Stimulated activated CD4-positive, alpha-beta T cell treated with anti-CD3 and anti-CD28 coated beads, Interleukin-4, amount 100 ng/mL, for 48 hours (primary cell): ENCODE measurements at places on chromosomes 5 and 9.

DNA sequence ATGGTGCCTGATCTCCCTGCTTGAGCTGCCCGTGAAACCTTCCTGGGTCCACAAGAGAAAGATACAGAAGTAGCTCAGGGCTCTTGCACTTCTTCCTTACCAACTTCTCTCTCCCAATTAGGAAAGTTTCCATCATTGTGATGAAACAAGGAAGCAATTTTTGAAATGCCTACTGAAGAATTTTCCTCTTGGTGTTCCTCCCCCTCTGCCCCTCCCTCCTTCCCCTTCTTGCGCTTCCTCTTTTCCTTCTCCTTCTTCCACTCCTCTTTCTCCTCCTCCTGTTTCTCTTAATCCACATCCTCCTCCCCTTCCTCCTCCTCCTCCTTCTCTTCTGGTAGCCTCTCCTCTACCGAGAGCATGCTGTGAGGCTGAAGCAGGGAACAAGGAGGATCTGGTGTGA, 36.3 kb upstream of the OTULINL start:
- DNase-seq: no peak

GRCh38 chr5:57680686-57681085, 198.1 kb upstream of the ACTBL2 start:
- DNase-seq: no peak

GRCh38 chr5:169549453-169550100, 34.0 kb upstream of the SPDL1 start:
- no peak for DNase-seq

DNA sequence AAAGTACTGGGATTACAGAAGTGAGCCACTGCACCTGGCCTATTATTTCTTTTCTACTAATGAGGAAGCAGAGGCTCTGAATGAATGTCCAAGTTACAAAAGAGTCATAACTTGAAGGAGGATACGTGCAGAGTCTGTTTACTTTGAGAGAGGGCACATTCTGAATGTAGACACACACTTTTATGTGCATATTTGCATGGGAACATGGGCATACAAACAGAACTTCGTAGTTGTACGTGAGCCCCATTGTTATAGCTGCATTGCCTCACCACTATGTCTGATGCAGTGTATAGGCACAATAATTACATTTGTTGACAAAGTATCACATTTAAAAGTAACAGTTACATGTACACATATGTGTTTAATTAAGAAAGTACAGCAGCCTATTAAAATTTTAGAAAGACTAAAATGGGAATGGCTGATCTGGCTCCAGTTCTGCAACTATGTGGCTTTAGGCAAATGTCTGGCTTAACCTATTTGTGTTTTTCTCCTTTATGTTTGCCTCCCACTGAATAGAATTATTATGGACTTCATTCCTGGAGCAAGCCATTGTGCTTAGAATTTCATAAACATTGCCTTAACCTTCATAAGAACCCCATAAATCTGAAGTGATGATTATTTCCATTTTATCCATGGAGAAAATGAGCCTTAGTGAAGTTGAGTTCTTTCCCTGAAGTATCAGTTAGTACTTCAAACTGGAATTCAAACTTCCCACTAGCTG, 3.0 kb upstream of the DPYSL3 start:
- no peak for DNase-seq

DNA sequence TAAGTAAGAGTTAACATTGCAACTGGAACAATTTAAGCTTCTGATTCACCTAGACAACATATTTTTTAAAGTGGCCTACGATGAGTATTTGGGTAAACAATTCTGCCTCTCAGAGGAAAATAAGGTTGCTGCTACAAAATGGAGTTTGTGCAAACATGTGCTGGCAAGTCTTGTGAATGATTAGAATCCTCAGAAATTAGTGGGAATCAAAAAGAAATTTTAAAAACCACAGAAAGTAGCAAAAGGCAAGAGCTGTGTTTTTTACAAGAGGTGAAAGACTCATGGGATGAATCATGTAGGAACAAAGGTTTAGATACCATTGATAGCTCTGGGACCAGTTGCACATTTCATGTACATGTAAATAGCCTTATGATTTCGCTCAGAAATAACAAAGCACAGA, 561.6 kb downstream of the TAF11L14 start:
- DNase-seq: no peak

DNA sequence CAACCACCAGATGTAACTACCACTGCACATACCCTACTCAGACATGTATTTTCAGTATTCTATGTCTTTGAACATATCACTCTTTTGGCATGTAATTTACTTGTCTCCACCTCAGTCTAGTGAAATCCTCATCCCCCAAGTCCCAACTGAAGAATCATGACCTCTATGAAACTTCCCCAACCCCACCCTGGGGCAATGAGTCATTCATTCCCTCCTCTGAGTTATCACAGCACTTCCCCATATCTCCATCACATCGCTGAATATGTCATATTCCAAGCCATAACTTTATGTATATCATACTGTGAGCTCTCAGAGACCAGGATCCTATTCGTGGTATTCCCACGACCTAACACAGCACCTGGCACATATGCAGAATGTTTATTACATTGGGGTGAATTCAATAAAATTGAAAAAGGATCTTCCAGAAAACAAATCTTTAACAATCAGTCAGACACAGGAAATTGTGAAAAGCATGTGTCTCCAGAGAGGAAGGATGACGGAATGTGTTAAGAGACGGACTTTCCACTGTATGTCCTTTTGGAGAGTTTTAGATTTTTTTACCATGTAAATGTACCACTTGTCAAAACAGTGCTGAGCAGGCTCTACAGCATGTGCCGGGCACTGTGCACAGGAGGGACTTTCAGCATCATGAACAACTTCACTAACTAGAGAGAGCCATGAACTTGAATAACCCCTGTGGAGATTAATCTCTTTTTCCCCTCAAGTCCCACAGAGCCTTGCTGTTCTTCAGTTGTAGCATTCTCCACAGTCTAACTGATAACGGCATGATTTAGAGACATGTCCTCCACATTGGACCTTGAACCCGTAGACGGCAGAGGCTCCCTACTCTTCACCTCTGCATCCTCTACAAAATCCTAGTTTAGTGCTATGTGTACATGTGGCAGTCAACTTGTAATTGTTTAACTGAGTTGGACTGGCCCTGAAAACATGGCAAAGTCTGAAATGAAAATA, 213.5 kb downstream of the GLIS3 start:
- DNase-seq: no peak

DNA sequence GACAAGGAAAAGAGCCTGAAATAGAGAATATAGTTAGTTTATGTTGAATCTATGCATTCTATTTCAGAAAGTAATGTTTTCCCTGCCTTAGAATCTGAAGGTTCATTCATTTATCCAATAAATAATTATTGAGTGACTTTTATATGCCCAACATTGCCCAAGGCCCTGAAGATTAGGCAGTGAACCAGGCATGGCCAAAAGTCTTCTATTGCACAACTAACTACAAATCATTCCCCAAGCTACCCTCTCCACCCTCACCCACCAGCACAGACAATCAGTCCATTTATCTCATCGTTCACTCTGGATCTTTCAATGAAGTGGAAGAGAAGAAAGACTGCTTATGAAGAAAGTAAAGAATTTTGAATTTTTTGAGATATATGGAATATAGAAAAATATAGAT, 268.4 kb downstream of the PLK2 start:
- no peak for DNase-seq

DNA sequence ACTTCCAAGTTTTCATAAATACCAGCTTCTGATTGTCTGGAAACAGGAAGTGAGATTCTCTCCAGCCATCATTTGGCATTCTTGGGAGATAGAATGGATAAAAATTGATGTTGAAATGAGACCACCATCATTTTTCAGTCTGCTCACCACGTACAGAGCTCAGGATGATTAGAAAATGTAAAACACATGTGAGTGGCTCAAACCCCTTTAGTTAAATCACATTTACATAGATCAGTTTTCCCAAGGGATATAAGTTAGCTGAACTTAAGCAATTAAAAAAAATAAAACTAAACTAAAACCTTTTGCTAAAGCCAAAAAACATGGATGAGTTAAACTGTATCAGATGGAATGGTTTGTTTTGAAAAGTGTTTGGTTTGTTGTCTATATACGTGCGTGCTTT, 37.1 kb upstream of the GDNF start:
- no peak for DNase-seq

DNA sequence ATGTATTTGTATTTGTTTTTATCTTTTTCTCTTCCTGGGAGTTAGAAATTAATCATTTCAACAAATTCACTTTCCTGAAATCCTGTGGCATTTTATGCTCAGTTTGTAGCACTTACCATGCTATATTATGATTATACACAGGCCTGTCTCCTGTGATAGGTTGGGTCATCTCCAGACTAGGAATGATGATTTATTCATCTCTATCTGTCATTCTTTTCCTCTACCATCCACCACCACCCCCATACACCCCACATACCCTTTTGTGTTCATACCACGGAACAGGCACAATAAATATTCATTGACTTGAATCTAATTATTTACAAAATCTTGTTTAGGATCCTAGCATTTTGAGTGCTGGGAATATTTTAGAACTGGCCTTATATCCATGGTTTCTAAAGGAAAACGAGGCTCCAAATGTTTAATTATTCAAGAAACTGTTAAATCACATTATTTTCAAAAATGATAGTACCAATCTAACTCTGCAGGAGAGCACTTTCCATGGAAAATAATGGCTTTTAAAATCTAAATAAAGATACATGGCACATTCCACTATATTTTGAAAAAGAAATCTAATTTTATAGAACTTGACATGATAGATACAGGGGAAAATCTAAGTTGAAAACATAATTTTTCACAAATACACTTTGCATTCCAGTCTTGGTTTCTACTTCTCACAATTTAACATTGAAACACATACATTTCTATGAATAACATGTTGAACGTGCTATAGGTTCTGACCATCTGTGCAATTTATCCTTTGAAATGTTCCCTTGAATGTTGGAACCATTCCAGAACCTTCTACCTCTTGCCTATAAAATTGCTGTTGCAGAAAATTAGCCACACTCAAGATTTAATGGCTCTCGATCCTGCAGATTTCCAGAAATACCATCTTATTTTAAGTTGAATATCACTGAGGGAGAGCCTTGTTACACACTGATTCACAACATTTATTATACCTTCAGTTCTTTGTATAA, 89.3 kb downstream of the STARD4 start:
- no peak for DNase-seq

DNA sequence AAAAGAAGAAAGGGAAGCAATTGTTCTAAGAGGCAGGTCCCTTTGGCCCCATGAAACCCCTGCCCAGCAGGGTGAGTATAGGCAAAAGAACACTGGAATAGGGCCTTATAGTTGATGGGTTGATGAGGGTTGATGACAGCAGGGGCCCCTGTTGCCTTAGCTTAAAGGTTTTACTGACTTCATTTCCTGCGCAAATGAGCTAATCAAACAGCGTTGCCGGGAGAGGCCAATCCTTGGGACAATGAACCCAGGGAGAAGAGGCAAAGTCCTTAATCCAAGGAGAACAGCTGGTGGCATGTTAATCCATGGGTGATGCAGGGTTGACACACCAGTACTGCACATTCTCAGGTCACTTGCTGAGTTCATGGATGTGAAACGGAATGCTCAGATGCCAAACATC, 22.0 kb upstream of the EPB41L4B start:
- DNase-seq: no peak

- peak; percentile 43 for DNase-seq
Measured at GRCh38 chr9:114108016-114108833, 9.1 kb upstream of the KIF12 start.

- DNase-seq: no peak
Measured at GRCh38 chr5:69268899-69269298, 34.2 kb downstream of the CDK7 start.

DNA sequence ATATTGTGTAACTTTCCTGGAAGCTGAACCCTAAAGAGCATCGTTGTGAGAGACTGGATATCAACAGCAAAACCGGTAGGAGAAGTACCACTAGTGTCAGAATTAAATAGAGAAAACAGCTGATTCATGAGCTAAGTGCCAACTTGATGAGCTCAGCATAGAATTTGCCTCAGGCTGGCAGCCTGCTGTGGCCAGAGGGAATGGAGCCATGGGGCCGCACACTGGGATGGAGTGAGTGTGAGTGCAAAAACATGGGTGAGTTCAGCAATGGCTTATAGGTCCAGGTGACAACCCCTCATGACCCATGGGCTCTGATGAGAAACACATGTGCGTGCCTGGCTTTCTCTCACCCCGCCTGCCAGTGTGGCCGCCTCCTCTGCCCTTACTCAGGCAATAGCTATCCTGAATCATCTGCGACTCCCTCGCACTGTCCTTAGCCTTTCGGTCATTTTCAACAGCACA, 25.4 kb downstream of the ADAMTS16 start:
- no peak for DNase-seq
